ENCODE measurements at places on chromosomes 1 and 21.

DNA sequence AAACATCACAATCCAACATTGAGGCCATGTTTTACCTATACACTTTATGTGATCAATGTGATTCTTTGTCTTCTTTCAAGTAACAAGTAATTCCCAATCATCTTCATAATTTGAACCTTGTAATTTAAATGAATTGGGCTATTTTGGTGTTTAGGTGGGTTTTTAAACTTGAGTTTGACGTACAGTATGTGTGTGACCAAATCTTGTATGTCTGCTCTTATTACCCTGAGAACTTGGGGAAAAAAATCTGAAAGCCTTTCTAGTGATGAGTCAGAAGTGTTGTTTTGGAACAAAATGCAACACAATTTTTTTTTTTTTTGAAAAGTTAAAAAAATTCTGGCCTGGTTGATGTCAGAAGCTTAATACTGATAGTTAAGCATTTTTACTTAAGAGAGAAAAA is 68.5 kb downstream of the HHAT start:
- DNase-seq: peak; percentile 51

DNA sequence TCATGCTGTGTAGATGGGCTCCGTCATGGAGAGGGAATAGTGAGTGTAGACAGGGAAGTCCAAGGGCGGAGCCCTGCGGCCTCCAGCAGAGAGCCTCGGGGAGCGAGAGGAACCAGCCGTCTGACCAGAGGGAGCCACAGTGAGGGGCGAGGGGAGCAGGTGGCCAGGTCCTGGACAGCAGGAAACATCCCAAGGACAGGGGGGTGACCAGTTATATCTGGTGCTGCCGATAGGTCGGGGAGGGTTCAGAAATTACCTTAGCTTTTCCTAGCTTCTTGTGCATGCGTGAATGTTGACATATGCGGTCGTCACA is 46.5 kb downstream of the TRAPPC10 start:
- no peak for DNase-seq

- DNase-seq: no peak
Measured at GRCh38 chr21:35615325-35615724, 445.0 kb downstream of the SETD4 start.

DNA sequence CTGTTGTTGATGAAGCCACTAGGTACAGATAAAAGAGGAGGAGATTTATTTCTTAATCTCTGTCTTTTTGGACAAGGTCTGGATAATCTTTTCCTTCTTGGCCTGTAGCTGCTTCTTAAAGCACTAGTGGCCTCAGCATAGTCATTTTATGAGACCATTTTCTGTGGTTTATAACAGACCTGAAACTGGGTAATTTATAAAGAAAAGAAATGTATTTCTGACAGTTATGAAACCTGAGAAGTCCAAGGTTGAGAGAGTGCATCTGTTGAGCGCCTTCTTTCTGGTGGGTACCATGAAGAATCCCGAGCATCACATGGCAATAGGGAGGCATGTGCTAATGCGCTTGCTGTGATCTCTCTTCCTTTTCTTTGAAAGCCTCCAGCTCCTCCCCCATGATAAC is 36.7 kb upstream of the PDC start:
- DNase-seq: no peak

GRCh38 chr1:54564312-54565112 is 16.5 kb downstream of the ACOT11 start:
- DNase-seq: no peak

DNA sequence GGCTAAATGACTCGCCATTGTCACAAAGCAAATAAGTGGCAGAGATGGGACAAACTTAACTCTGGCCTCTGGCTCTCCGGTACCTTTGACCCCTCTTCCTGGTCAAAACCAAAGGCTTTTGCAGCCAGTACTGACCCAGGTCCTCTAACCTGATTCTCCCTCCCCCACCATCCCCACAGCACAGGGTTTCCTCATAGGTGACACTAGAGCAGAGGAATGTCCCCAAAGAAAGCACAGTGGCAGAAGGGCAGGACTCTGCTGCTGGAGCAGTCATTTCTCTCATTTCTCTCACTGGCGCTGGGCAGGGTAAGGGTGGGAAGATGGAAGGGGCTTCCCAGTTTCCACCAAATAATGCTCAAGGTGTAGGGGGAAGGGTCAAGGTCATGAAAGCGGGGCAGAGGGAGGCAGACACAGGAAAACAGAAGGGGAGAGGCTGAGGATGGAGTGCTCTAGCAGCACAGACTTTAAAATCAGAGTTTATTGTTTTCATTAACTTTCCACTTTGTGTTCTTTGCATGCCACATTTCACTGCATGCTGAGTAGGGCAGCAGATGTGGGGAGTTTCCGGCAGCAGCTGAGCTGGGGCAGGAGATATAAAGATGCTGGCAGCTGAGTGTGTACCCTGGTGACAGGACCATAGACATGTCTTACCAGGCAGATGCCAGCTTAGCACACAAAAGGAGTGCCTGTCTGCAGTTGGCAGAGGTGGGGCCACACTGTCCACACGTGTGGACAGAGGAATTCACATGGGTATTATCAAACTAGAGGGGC is 80.5 kb downstream of the FAM78B start:
- DNase-seq: no peak

GRCh38 chr1:7898962-7899361 is 41.7 kb downstream of the TNFRSF9 start:
- DNase-seq: no peak

- no peak for DNase-seq
Measured at GRCh38 chr21:28159396-28159795, 833.3 kb downstream of the LTN1 start.

- DNase-seq: no peak
Measured at GRCh38 chr1:33957854-33958253, 94.0 kb downstream of the HMGB4 start.

DNA sequence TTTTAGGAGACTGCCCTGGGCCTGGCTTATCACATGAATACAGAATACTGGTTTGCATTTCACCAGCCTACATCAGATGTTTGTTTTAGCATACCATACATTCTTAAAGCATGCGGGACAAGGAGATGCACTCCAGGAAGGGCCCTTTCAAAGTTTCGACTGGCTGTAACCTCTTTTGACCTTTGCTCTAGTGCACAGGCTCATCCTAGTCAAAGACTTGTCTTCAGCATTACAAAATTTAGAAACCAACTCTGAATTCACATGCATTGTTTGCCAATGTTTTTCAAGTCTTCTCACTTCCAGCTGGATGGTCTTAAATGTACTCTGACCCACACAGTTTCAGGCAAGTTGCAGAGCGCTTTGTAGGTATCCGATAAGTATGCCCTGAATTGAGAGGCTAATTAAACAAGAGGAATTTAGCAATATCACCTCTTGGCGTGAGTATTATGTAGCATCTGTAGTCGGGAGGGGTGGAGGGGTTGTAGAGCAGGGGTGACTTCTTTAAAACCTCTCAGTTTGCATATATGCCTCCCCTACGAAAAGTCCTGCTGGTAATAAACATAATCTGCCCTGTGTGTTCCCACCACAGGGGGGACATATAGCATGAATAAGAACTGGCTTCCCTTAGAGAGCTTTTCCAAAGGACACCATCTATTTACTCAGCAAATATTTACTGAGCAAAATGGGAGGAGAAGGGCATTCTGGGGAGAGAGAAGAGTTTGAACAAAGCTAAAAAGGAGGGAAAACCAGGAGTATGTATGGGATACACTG is 24.4 kb upstream of the AHCYL1 start:
- peak; percentile 80 for DNase-seq

GRCh38 chr1:112513112-112513870 is 4.5 kb downstream of the WNT2B start:
- no peak for DNase-seq

GRCh38 chr1:150535511-150536287 is 13.5 kb upstream of the ADAMTSL4 start:
- peak; percentile 91 for DNase-seq

DNA sequence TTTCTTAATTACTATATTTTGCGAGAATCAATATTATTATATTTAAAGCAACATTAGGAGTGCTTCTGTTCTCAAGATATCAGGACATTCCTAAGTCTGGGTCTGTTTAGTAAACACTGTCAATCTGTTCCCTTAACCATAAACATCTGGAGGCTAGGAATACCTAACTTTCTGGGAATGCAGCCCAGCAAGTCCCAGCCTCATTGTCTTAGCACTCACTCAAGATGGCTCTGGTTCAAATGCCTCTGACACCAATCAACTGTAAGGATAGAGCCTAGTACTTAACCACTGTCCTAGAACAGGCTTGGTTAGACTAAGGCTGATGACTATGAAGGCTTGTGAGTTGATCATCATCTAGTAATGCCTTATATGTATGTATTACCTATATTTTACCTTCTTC is 61.5 kb downstream of the TNN start:
- peak; percentile 77 for DNase-seq

- no peak for DNase-seq
Measured at GRCh38 chr1:15940110-15941043, 35.5 kb downstream of the ZBTB17 start.

GRCh38 chr1:223811634-223812101 is 34.1 kb downstream of the TP53BP2 start:
- peak; percentile 69 for DNase-seq

- no peak for DNase-seq
Measured at GRCh38 chr1:225936523-225936922, 4.5 kb downstream of the LEFTY2 start.

- DNase-seq: no peak
Measured at GRCh38 chr1:155297384-155297783, 3.9 kb downstream of the PKLR start.

DNA sequence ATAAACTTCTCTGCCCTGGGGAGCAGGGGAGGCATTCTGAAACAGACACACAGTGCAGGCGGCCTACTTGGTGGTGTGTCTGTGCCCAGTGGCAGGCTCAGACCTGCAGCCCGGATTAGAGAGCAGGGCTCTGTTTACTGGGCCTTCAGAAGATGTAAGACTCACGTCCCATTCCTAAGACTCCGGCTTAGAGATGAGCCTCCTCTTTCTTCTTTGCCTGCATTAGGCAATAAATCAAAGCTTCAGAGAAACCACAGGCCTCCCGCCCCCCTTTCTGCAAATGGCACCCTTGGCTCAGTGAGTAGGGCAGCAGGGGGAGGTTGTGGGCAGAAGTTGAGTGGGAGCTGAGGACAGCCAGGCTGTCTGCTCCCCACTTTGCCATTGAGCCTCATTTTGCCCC is 35.8 kb downstream of the LGR6 start:
- no peak for DNase-seq

DNA sequence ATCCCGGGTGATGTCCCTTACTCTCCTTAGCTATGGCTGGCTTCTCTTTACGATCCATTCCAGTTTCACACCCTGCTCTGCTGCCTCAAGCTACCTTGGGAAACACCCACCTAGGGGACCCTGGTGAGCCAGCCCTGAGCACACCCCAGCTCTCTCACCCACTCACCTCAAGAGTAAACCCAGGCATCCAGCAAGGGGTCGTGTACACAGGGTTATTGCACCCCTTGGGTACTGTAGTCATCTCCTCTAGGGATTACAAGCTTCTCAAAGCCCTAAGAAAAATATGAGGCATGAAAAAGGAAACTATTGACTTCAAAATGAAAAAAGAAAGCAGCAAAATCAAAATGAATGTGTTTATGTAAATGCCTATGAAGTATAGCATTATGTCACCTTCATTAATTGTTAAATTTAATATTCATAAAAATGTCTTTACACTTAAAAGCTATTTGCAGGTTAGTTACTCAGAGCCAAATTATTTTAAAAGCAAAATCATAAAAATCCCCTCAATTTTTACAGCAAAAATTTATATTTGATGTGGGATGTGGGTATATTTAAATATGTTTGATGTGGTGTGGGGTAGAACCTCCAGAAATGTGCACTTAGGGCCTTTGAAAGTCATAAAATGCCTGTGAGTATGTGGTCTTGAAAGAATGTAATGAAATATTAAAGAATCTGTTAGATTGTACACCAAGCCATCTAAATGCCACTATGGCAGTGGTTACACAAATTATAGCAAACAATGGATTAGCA is 190.3 kb downstream of the C1orf94 start:
- DNase-seq: no peak

- DNase-seq: peak; percentile 22
Measured at GRCh38 chr1:220544901-220545303, 17.0 kb downstream of the MARK1 start.

GRCh38 chr1:201499795-201500669 is 6.9 kb downstream of the CSRP1 start:
- DNase-seq: no peak

DNA sequence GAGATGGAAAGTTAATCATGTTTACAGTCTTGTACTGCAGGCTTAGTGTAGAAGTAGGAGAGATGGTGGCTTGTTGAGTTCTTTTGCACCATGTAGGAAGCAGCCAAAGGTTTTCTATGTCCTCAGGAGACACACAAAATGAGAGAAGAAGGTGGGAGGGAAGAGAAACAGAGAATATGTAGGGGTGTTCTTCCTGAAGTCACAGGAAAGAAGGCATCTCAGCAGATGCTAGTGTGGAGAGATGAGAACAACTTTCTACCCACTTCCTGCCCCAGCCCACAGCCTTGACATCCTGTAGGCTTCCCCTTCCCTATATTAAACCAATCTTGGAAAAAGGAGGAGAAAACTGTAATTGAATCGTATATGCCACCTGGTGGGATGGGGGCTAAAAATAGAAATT is 217.0 kb downstream of the S1PR1 start:
- DNase-seq: no peak

- DNase-seq: no peak
Measured at GRCh38 chr1:1755426-1755825, 22.8 kb downstream of the NADK start.

DNA sequence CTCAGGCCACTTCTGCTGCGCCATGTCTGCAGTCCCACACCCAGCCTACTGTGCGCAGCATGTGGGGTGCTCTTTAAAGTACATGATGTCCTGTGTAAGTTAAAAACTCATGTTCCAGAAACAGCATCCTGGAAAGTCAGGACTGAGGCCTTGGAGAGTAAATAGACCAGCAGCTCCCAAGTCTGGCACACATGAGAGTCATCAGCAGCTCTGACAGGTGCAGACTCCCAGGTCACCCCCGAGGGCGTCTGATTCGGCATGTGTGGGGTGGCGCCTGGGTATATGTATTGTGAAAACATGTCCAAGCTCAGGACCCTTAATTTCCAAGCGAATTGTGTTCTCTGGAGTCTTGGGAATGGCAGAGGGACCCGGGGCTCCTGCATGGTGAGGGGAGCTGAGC is 120.1 kb upstream of the RUNX3 start:
- no peak for DNase-seq

- DNase-seq: no peak
Measured at GRCh38 chr1:223825767-223826748, 19.7 kb downstream of the TP53BP2 start.

- DNase-seq: peak; percentile 73
Measured at GRCh38 chr1:234597894-234598293, 12.1 kb downstream of the IRF2BP2 start.

DNA sequence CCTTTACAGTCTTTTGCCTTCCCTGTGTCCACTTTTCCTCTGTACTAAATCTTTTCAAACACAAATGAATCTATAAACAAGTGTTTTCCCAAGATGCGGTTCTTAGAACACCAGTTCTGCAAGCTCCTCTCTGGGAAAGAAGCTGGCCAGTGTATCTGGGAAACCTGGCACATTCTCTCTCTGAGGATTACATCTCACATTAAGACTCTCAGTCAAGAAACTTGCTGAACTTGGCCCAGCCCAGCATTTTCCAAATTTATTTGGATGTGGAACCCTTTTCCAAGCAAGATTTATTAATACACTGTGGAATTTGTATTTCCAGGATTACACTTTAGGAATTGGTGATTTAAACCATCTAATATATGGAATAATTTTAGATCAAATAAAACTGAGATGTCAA is 105.7 kb downstream of the ZNF281 start:
- DNase-seq: no peak
